Glomerular endothelial cell (primary cell): ENCODE measurements at places on chromosomes 16 and 17. TPM values are rescaled to one million over a fixed set of nuclear protein-coding genes. Genes with fewer than 3 reads are reported as not detected.

DNA sequence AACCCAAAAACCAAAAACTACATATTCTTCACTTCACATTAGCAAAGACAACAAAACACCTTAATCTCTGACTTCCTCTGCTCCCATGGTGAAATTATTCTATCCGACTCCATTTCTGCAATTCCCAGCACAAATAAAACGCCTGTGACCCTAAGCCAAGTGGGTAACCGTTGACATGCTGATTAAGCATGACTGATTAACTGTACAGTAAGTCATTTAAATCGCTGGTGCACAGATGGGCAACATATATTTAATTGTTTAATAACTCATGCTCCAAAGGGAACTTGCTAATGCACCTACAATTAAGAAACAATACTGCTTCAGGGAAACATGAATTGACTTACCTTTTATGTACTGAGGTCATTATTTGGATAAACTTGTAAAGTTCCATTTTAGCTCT, 436.7 kb downstream of the KIF2B start:
- DNase-seq = no peak

GRCh38 chr17:48726916-48727286, 1.6 kb downstream of the HOXB13 start:
- no peak for DNase-seq

Gene TMEM88
- 24.8 and 46.8 TPM in 2 replicates for total RNA-seq

DNA sequence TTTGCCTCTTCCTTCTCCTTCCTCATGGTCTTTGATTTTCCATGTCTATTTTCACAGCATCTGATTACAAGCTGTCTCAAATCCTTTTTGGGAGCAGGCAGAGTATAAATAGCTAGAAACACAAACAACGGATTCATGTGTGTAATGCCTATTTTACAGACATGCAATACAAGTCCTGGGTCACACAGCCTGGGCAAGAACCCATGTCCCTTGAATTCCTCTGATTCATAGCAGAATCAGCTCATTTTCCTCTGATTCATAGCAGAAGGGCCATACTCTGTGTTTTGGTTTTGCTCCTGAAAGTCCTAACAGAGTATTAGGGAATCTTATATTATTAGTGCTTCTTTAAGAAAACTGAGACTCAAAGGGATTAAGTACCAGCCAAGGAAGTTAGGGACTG, 71.3 kb downstream of the IRX5 start:
- no peak for DNase-seq

Gene TP53TG3C
- not detected in 2 replicates for total RNA-seq

Gene PKMYT1
- 9.0 and 12.9 TPM in 2 replicates for total RNA-seq

GRCh38 chr16:66175058-66175457, 191.4 kb upstream of the CDH5 start:
- DNase-seq = no peak

Gene MARVELD3
- total RNA-seq = 0.12 TPM in 1 of 2 replicates, not detected in the other

DNA sequence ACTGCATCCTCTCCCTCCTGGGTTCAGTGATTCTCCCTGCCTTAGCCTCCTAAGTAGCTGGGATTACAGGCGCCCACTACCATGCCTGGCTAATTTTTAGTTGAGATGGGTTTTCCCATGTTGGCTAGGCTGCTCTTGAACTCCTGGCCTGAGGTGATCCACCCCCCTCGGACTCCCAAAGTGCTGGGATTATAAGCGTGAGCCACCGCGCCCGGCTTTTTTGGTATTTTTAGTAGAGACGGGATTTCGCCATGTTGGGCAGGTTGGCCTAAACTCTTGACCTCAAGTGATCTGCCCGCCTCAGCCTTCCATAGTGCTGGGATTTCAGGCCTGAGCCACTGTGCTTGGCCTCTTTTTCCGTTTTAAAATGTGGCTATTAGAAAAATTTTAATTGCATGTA, 343.8 kb upstream of the RBFOX1 start:
- DNase-seq = no peak

DNA sequence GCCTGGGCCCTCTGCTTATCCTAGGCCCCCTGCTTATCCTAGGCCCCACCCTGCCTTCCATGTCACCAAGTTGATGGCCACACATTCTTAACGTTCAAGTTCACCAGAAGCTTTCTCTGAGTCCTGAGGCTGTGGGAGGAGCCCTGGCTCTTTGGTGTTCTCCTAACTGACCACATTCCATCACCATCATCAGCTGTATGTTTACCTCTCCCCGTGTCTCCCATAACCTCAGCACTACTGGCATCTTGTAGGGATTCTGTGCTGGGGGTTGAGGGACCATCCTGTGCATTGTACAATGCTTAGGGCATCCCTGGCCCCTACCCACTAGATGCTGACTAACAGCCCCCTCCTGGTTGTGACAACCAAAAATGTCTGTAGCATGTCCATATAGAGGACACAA, 99.3 kb downstream of the NDE1 start:
- no peak for DNase-seq

DNA sequence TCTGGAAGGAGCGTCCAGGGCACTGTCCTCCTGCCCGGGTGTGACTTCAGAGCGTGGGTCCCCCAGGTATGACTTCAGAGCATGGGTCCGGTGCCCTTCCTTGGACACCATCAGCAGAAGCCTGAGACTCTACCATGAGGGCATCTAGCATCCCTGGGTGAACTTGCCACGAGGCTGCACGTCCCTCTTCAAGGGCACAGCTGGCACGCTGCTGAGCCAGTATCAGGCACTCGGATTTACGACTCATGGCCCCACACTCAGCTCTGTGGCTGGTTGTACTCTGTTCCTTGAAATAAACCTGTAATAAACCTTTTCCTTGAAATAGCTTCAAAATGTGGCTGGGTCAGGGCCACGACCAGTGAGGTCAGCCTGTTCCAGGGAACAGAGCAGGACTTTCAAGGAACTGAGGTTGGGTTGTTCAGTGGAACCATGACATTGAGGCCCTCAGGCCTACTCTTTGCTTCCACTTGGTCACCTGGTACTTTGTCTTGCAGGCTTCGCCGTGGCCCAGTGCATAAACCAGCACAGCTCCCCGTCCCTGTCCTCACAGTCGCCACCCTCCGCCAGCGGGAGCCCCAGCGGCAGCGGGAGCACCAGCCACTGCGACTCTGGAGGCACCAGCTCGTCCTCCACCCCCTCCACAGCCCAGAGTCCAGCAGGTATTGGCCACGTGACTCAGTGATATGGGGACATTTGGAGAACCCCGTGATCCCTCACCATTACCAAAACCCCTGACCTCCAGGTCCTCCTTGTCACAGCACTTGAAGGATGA, 89.9 kb downstream of the SOCS1 start:
- no peak for DNase-seq

GRCh38 chr17:77723909-77724875, 234.3 kb upstream of the TNRC6C start:
- no peak for DNase-seq

Gene GPRC5C
- 8.6 and 17.5 TPM in 2 replicates for total RNA-seq

Gene SLC16A13
- total RNA-seq = 6.6 and 7.9 TPM in 2 replicates

GRCh38 chr17:55641676-55642081, 81.0 kb downstream of the TMEM100 start:
- DNase-seq = peak; percentile 61

- DNase-seq = no peak
Observed at GRCh38 chr16:72840631-72841381, 207.1 kb downstream of the ZFHX3 start.

DNA sequence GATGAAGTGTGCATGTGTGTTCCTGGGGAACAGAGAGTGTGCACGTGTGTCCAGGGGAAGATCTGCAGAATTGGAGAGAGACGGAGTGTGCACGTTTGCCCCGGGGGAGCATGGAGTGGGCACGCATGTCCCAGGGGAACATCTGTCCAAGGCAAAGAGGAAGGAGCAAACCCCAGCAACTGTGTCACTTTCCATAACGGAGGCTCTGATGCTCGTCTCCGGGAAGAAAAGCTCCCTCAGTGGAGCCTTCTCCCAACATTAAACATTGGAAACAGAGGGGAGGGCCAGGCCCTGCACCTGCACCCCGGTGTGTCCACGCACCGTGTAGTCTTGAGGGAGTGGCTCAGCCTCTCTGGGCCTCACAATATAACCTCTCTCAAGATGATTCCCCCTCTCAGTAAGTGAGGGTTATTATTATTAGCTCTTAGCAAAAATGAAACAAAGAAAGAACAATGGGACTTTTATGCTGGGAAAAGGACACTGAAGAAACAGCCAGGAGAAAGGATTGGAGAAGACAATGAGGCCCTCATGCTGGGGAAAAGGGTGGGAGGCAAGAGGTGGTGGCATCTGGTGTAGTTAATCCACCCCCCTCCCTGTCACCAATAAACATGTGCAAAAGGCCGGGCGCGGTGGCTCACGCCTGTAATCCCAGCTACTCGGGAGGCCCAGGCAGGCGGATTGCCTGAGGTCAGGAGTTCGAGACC, 7.6 kb downstream of the RAB40B start:
- no peak for DNase-seq

GRCh38 chr16:86403541-86404163, 106.7 kb upstream of the FOXF1 start:
- no peak for DNase-seq

Gene IST1
- total RNA-seq = 173 and 192 TPM in 2 replicates

DNA sequence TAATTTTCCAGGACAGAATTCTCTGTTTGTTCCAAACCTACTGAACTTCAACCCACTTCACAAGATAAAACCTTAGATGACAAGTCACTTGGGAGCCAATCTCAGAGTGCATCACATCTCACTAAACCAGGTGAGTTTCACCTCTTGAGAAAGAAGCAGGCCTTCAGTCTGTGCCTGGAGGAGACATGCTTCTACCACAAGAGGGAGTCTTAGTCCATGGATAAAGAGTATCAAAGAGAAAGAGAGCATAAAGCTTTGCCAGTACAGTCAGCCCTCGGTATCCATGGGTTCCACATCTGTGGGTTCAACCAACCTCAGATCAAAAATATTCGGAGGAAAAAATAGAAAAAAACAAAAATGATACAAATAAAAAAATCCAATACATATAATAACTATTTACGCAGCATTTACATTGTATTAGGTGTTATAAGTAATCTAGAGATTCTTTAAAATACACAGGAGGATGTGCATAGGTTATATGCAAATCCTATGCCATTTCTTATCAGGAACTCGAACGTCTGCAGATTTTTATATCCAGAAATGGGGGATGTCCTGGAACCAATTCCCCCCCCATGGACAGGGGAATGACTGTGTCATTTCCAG, 37.7 kb downstream of the DUSP14 start:
- DNase-seq = peak; percentile 16

Gene CCL22
- 0.15 TPM in 1 of 2 replicates, not detected in the other for total RNA-seq

Gene CA4
- total RNA-seq = 3.5 and 4.0 TPM in 2 replicates

DNA sequence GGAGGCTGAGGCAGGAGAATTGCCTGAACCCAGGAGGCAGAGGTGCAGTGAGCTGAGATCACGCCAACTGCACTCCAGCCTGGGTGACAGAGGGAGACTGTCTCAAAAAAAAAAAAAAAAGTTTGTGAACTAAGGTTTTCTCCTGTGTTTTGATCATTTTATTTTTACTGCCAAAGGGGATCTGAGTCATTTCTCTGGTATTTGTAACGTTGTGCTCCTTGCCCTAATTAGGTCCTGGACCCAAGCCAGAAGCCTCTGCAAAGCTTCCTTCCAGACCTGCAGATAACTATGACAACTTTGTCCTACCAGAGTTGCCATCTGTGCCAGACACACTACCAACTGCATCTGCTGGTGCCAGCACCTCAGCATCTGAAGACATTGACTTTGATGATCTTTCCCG, 32.1 kb downstream of the IST1 start:
- DNase-seq = peak; percentile 89

DNA sequence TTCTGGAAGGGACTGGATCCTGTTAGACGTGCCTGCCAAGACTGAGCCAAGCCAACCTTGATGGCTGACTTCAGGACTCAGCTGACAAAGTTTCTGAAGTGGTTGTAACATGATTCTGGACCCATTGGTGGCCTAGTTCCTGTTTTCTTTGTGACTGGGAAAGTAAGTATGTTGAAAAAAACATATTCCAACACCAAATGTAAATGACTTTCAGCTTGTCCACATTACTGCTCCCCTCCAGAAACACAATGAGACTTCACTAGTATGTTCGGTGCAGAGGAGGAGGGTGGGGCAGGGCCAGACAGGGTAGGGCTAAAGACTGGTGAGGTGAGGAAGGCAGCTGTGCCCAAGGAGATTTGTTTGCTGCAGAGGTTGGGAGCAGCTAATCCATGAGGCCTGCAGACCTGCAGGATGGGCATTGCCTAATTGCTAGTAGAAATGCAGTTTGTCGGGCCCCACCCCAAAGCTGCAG, 26.4 kb downstream of the NMT1 start:
- DNase-seq = no peak

- no peak for DNase-seq
Observed at GRCh38 chr16:50310308-50311133, 44.2 kb downstream of the ADCY7 start.
